ENCODE measurements at places on chromosomes 7 and 10.

GRCh38 chr7:125551008-125551407 lies 621.4 kb upstream of the POT1 start:
- DNase-seq: no peak

DNA sequence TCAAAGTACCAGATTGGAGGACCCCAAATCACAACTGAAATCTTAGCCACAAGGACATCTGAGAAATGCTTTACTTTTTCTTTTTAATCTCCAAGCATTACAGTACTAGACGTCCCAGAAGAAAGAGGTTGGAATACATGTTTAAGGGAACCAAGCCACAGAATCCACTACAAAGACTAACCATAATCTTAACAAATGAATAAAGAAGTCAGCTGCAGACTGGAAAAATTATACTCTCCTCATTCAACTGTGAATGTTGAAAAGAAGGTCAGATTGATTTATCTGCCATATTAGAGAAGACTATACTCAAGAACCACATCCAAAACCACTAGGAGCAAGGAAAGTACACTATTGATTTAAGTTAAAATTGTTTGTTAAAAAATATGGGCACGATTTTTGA lies 102.1 kb upstream of the ABCB5 start:
- no peak for DNase-seq

DNA sequence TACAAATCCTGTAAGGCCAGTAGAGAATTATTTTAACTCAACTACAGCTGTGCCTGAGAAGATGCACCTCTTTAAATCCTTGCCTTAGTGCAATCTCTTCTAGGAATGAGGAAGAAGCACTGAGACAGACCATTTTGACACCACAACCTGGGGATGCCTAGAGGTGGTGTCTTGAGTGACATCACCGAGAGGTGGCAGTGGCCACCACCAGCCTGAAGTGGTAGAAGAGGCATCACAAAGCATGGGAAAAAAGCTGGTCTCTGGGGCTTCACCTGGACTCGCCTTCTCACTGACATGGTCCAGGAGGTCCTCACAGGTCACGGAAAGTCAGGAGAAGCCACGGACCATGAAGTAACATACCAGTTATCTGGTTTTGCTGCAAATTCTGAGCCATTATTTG lies 99.2 kb upstream of the PDLIM1 start:
- no peak for DNase-seq

DNA sequence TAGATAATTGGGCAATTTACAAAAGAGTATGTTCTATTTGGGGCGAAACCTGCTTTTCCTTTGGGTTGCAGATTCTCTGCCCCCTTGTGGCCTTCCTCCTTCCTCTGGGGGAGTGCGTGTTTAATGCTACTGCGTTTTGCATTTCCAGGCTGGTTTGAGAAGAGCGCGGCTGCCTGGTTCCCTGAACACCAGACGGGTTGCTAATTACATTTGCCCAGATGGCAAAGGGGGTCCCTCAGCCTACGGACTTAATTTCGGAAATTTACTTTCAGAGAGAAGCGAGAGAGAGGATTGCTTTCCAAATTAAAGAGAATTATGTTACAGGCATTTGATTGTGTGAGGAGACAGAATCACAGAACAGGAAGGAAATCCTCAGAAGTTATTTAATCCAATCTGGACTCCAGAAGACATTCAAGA lies 91.9 kb upstream of the JAZF1 start:
- DNase-seq: no peak

GRCh38 chr7:132819648-132820047 lies 243.4 kb upstream of the PLXNA4 start:
- DNase-seq: no peak

DNA sequence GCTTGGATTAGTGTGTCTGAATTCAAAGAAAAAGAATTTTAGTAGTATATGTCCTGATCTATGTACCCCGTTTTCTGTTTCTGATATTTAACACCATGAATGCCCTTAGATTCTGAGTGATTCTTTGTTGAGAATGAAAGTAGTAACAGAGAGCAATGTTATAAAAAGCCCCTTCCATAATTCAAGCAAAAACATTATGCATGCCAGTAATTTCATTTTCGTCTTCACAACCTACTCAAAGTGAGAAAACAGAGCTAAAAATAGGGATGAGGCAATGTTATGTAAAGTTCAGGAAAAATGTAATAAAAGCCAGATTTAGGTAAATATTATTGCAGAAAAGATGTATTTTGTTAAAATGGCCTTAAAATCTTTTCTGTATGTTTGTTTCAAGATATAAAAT lies 28.1 kb downstream of the PTPRZ1 start:
- no peak for DNase-seq

- DNase-seq: no peak
Observed at GRCh38 chr7:154965014-154965413, 37.9 kb downstream of the PAXIP1 start.

DNA sequence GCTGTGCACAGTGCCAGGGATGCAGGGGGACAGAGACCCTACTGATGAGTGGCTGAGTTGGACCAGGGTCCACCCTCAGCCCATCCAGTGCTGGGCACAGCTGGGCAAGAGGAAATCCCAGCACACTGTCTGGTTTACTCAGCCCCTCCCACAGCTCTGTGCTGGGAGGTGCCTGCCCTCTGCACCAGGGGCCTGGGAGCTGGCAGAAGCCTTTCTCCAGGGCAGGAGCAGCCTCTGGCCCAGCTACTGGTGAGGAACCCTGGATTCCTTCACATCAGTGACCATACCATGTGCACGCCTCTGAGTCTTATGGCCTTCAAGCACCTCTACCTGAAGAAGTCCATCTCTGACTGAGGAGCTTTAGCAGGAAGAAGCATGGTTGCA lies 25.9 kb upstream of the C10orf71 start:
- DNase-seq: no peak

- DNase-seq: no peak
Observed at GRCh38 chr10:128538671-128539070, 412.4 kb upstream of the MKI67 start.

- DNase-seq: no peak
Observed at GRCh38 chr10:66639371-66639770, 286.5 kb upstream of the LRRTM3 start.

- DNase-seq: no peak
Observed at GRCh38 chr7:106657085-106657991, 3.6 kb downstream of the CCDC71L start.

- DNase-seq: no peak
Observed at GRCh38 chr10:35015843-35016408, 74.2 kb downstream of the CUL2 start.

DNA sequence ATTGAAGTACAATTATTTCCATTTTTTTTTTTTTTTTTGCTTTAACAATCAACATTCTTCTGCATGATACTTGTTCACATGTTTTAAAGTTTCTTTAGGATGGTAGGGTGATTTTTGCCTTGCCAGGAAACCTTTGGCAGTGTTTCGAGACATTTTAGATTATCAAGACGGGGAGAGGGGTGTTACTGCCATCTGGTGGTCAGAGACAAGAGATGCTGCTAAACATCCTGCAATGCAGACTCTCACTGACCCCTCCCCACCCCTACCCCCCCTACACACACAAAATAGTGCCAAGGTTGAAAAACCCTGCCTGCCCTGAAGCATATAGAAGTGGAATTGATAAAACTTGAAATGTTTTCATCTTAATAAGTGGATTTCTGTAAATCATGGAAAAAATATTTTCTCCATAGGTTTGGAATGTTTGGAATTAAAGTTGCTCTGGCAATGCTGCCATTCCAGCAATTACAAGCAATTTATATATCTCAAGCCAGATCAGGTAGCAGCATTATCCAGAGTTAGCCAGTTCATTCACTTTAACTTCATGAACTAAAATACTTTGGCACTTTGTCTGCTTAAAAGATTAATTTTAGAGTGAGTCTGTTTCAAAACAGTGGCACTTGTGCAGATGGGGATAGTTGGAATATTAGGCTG lies 62.1 kb downstream of the SDHAF3 start:
- peak; percentile 11 for DNase-seq

DNA sequence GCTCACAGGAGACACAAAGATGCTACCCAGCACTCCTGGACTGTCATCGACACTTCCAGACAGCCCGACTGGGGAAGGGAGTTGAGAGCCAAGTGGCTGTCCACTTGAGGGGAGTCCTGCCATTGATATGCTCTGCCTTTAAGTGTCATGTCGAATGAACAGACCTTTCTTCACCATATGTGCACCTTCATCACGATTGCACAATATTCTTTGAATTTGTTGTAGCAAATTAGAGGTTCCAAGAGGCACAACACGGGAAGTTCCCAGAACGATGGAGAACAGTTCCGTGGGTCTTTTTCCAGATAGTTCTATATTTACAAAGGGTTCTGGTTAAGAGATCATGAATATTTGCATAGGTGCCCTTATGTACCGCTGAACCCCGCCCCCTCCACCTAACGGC lies 16.0 kb downstream of the SLC18A2 start:
- DNase-seq: no peak

- DNase-seq: no peak
Observed at GRCh38 chr7:48376263-48376662, 205.0 kb downstream of the ABCA13 start.

- no peak for DNase-seq
Observed at GRCh38 chr7:4144811-4145510, 537.1 kb upstream of the FOXK1 start.

GRCh38 chr7:75055155-75055554 lies 18.4 kb downstream of the RCC1L start:
- no peak for DNase-seq

DNA sequence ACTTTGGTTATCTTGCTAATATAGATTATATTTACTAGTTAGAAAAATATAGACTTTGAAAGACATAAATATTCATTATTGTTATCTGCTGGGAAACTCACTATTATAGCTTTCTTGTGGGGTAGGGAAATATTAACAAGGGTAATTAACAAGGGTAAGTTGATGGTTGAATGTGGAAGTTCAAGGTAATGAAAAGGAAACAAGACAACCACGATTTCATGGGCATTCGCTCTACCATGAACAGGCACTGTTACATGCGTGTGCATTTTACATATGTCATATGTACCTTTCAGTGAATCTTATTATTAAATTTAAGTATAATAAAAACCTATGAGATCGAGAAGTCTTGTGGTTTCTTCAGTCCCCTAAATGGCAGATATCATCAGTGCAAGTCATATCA lies 251.0 kb upstream of the IMMP2L start:
- no peak for DNase-seq

- no peak for DNase-seq
Observed at GRCh38 chr10:67695555-67695954, 440 bp downstream of the CTNNA3 start.

- no peak for DNase-seq
Observed at GRCh38 chr7:37484426-37485073, 35.9 kb upstream of the ELMO1 start.

- DNase-seq: no peak
Observed at GRCh38 chr7:68250143-68250542, 1253.5 kb downstream of the TYW1 start.

DNA sequence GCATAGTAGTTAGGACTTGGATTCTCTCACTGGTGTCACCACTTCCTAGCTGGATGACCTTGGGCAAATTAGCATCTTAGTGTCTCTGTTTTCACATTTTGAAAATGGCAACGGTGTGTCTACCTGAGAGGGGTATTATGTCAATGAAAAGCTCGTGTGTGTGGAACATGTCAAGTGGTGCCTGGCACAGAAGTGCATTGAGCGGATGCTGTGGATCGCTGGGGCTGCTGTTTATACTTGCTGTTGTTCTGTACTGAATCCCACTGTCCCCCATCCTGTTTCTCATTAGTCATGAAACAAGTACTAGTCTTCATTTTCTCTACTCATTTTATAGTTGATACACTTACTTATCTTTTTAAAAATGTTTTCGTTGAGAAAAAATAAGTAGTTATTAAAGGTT lies 26.1 kb downstream of the RBM33 start:
- no peak for DNase-seq

- DNase-seq: no peak
Observed at GRCh38 chr10:71179382-71179781, 33.0 kb upstream of the UNC5B start.

GRCh38 chr10:49089557-49090188 lies 25.6 kb downstream of the VSTM4 start:
- DNase-seq: no peak

DNA sequence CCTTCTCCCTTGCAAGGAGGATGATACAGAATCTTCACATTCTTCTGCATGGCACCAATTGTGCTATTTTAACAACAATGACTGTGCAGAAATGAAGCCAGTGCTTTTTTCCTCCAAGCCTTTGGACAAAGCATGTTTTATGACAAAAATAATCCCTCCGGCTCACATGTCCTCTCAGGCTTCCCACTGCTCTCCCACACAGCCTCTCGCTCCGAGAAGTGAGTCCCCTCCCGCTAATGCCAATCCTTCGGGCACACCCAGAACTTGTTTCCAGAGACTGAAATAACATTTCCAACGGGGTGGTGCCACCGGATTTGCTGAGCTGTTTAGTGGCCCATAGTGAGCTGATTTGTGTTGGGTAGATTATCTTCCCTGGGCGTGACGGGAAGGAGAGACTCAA lies 35.8 kb downstream of the RBM17 start:
- DNase-seq: no peak

GRCh38 chr10:1643908-1644179 lies 93.5 kb downstream of the ADARB2 start:
- no peak for DNase-seq

DNA sequence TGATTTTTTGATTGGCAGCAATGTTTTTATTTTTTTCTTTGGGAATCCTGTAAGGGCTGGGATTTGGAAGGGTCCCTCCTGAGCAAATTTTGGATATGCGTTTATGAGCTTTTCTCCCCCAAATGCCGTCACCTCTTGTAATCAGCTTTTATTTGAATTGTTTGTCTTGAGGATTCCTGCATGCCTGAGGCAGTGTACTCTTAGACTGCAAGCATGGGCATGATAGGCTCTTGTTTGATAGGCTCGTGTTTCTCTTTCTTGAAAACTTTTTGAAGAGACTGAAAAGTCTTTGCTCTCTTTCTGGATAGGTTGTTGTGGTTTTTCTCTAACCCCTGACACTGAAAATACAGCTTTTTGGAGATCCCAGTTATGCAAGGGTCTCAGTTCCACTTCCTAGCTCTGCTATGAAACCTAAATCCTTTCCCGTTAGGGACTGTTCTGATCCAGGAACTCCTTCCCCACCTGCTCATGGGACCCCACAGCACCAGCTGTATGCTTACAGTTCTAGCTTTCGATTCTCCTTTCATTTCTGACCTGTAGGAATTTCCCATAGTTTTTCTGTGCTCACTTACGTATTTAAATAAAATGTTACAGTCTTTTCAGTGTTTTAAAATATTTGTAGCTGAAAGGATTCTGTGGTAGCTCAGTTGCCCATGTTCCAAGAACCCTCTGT lies 17.2 kb downstream of the TSPAN13 start:
- no peak for DNase-seq

GRCh38 chr10:34702093-34702937 lies 112.8 kb downstream of the PARD3 start:
- DNase-seq: no peak

DNA sequence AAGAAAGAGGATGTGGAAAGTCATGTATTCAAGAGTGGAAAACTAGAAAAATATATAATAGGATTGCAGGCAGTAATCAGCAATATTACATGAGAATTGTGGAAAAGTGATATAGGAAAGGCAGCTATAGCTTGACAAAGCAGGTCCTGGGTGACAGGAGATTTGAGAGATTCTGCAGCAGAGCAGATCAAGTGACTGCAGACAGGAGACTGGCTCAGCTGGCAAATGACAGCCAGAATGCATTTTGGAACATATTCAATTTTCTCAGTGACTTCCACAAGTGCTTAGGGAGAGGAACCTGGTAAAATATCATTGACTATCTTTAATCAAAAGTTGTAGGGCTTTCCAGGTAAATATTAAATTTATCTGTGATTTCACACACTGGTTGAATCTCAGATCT lies 260.5 kb upstream of the CACNA2D1 start:
- no peak for DNase-seq

- no peak for DNase-seq
Observed at GRCh38 chr10:96910488-96911395, 78.6 kb downstream of the LCOR start.
